Stimulated activated CD8-positive, alpha-beta memory T cell treated with anti-CD3 and anti-CD28 coated beads, Interleukin-15, amount 100 ng/mL, for 4 hours (primary cell): ENCODE measurements at places on chromosomes 2 and 18.

DNA sequence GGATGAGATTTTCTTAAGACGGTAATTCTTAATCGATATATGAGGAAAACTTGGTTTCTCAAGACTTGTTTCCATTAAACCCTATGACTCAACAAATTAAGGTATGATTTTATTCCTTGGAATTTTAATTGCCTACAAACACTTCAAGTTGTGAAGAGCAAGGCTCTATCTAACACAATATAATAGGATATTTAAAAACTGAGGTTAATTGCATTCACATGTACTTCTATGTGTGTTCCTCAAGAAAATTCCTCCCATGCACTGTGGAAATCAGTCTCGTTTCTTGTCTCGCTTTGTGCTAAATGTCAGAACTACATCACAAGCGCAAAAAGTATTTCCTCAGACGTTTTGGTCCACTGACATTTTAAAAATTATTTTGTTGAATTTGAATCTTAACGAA, 109.6 kb upstream of the UNC80 start:
- DNase-seq, result no peak

- DNase-seq, result no peak
Observed at GRCh38 chr2:223108351-223109050, 56.5 kb downstream of the KCNE4 start.

DNA sequence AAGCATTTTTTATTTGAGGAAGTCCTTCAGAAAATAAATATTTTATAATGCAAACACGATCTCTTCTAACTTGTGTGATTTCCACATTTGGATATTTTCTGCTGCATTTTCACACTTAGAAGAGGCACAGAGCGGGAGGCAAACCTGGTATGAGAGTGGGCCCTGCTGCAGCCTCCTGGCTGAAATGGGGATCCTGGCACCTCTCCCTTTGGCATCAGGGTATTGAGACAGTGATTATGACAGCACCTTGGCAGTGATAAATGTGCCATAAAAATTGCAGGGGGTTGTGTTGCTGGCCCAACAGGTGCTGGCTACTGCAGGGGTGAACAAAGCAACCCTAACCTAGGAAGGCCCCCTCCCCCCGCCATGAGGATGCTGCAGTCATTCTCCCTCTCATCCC, 128.6 kb downstream of the TSN start:
- no peak for DNase-seq

- DNase-seq, result no peak
Observed at GRCh38 chr2:180823546-180824141, 156.8 kb upstream of the UBE2E3 start.

- no peak for DNase-seq
Observed at GRCh38 chr2:27855476-27855875, 34.7 kb downstream of the RBKS start.

DNA sequence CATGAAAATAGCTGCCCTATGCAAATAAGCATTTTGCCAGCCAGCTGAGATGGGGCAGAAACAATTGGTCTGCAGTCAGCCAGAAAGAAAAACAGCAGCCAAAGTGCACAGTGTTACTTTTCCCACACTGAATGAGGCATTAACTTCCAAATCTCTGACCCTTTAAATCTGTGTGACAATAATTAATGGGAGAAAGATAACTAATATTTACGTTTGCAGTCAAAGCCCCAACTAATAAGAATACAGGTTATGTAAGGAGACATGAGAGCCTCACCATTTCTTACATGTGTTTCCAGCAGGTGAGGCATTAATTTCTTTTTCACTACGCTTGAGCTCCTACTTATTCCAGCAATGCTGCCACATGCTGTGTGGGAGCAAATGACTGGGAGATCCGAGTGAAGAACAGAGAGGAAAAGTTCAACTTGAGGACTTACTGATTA, 339.0 kb downstream of the SATB2 start:
- no peak for DNase-seq

- DNase-seq, result no peak
Observed at GRCh38 chr18:30562231-30562630, 480.3 kb downstream of the DSC3 start.
